ENCODE measurements at places on chromosomes 1 and 21.

DNA sequence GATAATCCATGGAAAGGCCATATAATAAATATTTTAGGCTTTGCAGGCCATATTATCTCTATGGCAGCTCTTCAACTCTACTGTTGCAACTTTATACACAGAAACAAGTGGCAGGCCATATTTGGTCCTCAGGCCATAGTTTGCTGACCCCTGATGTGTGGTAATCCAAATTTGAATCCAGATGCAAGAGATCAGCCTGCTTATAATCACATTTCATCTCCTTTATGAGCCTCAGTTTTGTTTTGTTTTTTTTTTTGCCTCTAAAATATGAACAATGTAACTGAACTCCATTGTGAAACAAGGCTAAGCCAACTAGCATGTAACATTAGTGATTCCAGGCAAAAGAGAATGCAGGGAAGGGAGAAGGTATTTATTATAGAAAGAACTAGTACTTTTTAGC, 81.6 kb downstream of the PRKAA2 start:
- no peak for DNase-seq

GRCh38 chr21:17427831-17428483, 84.9 kb upstream of the CXADR start:
- DNase-seq: no peak

DNA sequence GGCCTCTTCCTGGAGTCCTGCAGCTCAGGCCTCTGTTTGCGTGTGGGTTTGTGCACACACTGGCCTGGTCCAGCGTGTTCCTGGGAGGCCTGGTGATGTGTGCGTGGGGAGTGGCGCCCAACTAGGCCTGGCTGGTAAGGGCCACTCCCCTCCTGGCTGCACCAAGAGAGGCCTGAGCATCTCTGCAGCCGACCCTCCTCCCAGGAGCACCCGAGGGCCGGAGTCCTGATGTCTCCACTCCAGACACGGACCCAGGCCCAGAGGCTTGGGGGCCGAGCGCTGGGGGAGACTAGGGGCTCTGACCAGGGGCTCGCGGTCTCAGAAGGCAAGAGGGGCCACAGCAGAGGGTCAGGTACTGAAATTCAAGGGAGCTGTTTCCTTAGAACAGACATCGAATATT, 33.3 kb downstream of the MORN1 start:
- DNase-seq: no peak

GRCh38 chr1:23557471-23558124, 1.7 kb downstream of the ID3 start:
- no peak for DNase-seq

Measured in cortex of kidney (tissue), 1 donor.